ENCODE measurements at places on chromosomes 3 and 15.

- DNase-seq = peak; percentile 67
Observed at GRCh38 chr15:43911235-43911781, 84.5 kb downstream of the WDR76 start.

GRCh38 chr3:81299481-81299880, 462.0 kb downstream of the GBE1 start:
- DNase-seq = no peak

- DNase-seq = peak; percentile 94
Observed at GRCh38 chr3:186241910-186242821, 119.9 kb downstream of the DGKG start.

GRCh38 chr3:152517502-152517901, 248.8 kb downstream of the MBNL1 start:
- DNase-seq = no peak

- no peak for DNase-seq
Observed at GRCh38 chr3:19254189-19254588, 105.9 kb downstream of the KCNH8 start.
